Activated CD4-positive, alpha-beta T cell treated with anti-CD3 and anti-CD28 coated beads, Interleukin-2, amount 50 U/mL, for 24 hours (primary cell): ENCODE measurements at places on chromosomes 6 and 20.

- no peak for DNase-seq
Observed at GRCh38 chr6:102197211-102197610, 803.7 kb downstream of the GRIK2 start.

GRCh38 chr20:53557130-53557529 lies 36.5 kb downstream of the ZNF217 start:
- DNase-seq, result no peak

GRCh38 chr20:51400051-51400926 lies 142.2 kb downstream of the NFATC2 start:
- DNase-seq, result peak; percentile 73

GRCh38 chr6:142700032-142700431 lies 244.9 kb downstream of the HIVEP2 start:
- no peak for DNase-seq

DNA sequence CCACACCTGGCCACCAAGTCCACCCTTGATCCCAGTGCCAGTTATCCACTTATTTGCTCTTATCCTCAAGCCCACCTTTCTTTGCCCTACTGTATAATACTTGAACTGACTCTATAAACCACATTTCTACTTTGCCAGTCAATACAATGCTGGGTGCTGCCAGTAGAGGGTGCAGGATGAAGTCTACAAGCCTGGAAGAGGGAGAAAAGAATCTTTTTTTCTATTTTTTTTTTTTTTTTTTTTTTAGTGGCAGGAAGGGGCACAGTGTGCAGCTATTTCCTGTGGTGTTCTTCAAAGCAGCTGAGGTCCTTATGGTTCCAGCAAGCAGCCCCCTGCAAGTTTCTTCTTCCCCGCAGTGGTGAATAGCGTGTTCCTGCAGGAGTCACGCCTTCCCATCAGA lies 22.2 kb upstream of the GABRR1 start:
- no peak for DNase-seq

GRCh38 chr20:14801591-14802325 lies 464.3 kb upstream of the FLRT3 start:
- DNase-seq, result no peak

DNA sequence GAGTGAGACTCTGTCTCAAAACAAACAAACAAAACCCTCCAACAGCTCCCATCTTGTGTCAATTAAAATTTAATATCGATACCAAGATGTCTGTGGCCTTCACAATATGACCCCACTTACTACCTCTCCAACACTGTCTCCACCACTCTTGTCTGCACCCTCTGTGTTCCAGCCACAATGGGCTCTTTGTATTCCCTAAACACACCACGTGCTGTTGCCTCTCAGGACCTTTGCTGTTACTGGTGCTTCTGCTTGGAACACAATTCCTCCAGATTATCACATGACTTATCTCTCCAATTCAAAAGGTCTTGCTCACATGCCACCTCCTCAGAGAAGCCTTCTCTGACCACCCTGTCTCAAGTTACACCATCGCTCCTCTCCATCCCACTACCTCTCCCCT lies 6.0 kb upstream of the HCK start:
- DNase-seq, result no peak

GRCh38 chr6:139752086-139752485 lies 377.6 kb upstream of the CITED2 start:
- DNase-seq, result no peak

- no peak for DNase-seq
Observed at GRCh38 chr20:23647346-23647745, 9.6 kb upstream of the CST3 start.

DNA sequence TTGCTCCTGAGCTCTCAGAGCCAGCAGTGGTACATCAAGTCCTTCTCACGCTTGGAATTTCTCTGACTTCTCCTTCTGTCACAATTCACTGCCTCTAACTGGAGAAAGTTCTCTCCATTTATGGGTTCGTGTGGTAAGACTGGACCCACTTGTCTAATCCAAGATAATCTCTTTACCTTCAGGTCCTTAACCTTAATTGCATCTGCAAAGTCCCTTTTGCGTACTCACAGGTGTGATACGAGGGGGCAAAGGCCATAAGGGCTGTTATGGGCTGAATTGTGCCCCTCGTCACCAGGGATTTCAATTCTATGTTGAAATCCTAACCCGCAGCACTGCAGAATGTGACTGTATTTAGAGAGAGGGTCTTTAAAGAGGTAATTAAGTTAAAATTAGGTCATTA lies 27.5 kb upstream of the TBC1D22B start:
- DNase-seq, result no peak

DNA sequence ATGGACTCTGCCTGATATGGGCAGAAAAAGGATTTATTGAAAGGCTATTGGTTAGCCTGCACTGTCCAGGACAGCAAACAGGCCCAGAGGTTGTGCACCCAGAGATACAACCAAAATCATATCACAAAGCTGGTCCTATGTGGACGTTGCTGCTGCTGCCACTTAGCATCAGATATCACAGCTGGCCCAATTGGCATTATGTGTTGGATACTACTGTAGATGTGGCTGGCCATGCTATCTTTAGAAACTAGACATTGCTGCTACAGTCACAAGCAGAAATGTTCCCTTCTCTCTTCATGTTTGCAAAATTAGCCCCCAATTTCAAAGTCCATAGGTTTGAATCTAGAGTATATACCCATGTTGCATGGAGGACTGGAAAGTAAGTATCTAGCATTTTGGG lies 42.2 kb upstream of the CEP85L start:
- DNase-seq, result no peak

DNA sequence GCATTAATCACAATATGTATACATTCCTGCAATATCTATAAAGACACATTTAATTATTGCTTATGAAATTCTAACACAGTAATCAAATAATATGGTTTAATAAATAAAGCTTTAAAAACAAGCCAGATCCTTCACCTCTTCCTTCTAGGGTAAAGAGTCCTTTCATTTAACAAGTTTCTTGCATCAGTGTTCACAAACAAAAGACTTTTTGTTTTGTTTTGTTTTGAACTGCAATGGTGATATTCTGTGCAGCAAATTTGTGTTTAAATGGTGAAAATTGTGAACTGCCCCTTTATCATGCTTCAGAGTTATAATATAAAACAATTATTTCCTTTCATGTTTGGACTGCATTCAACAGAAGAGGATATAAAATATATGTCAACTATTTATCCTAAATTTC lies 177.3 kb downstream of the EPHA7 start:
- DNase-seq, result no peak

GRCh38 chr20:51094221-51094620 lies 71.3 kb upstream of the KCNG1 start:
- DNase-seq, result no peak

DNA sequence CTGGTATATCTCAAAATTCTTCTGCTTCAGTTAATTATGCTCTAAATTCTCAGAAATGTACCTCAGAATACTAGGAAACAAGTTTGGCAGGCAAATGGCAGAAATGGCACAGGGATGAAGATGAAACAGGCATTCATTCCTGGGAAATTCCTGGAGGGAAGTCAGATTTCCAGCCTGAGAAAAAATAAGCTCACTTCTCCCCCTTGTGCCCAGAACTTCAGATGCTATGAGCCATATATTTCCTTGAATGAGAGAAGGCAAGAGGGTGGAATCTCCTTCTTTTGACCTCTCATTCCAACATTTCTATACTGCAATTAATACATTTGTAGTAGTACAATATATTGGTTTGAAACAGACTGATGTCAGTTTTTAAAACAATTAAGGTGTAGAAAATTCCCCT lies 22.8 kb downstream of the RGS17 start:
- DNase-seq, result no peak

DNA sequence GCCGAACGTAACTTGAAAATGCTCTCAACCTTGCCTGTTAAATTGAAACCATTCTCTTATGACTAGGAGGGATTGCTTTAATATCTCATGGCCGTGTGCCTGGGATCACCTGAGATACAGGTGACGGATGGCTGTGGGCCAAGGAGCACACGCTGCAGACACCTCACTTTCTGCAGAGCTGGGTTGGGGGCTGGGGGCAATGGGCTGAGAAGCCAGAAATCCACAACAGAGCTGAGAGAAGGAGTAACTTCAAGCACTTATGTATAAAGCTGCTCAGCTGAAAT lies 170.9 kb downstream of the DTNBP1 start:
- DNase-seq, result no peak

DNA sequence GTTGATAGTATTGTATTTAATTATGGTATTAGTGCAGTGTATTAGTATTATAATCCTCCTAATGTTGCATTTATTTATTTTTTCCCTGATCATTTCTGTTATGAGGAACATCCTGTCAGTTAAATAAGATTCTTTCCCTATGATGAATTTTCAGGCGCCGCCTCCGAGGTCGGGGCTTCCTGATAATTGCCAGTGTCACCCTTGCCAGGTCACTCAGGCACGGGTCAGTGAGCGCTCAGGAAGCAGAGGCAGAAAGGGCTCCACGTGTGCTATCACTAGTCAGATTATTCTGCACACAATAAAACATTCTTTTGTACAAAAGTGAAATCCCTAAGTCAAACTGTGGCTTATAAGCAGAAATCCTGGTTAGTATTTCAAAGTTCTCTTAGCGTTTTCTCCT lies 64.8 kb downstream of the TSHZ2 start:
- no peak for DNase-seq

DNA sequence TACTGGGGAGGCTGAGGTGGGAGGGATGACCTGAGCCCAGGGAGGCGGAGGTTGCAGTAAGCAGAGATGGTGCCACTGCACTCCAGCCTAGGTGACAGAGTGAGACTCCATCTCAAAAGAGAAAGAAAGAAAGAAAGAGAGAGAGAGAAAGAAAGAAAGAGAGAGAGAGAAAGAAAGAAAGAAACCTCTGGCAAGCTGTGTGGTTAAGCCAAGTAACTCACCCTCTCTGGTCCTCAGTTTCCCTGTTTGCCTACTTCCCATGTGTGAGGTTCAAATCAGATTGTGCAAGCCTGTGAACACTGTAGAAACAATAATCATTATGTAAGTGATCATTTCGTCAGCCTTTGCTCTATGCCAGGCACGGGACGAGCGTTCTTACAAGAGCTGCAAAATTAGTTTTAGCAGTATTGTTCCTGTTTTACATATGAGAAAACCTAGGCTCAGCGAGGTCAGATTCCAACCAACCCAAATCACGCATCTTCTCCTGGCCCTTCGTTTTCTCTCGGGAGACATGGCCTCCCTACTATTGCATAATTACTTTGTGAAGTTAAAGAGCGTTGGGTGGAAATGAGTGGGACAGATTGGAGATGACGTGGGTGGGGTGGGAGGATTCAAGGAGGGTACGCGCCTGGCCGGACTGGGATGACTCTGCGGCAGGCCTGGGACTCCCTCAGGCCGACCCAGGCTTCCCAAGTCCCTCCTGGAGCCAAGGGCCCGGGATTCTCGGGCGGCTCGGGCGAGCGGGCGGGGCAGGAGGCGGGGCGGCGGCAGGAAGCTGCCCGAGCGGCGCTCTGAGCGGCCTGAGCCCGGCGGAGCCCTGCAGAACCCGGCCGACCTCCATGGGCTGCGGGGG lies at the start of gene SNX21:
TSS of gene SNX21 (plus strand) at position 770 of the 853 bp plus-strand sequence. CDS start 121 bp downstream, outside the sequence.
- DNase-seq, result no peak

DNA sequence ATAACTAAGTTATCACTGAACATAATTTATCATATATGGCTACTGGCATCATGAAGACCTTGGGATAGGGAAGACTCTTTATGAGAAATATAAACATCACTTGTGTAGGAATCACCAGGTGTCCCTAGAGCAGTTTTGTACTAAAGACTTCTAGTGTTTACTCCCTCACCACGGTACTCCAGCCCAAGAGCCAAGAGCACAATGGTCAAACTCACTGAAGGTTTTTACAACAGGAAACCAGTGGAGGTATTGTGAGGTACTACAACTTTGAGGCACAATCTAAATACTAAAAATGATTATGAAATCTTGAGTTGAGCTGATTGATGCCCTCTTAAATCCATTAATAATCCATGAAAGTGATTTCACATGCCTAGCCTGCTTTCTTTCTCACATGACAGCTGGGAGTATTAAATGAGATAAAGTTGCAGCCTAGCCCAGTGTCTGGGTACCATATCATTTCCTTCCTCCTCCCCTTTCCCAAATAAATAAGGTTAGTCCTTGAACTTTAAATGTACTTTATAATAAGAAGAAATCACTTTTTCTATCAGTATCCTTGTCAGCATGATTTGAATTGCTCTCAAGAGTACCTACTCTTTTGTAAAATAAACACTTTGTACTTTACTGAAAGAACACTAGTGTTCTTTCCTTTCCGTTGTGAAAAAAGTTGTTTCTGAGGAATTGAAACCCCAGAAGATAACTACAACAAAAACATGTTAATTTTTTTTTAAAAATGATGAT lies 26.5 kb downstream of the GLO1 start:
- no peak for DNase-seq

- DNase-seq, result no peak
Observed at GRCh38 chr20:15584507-15584906, 988.7 kb downstream of the KIF16B start.

- no peak for DNase-seq
Observed at GRCh38 chr6:139547122-139547776, 172.8 kb upstream of the CITED2 start.

DNA sequence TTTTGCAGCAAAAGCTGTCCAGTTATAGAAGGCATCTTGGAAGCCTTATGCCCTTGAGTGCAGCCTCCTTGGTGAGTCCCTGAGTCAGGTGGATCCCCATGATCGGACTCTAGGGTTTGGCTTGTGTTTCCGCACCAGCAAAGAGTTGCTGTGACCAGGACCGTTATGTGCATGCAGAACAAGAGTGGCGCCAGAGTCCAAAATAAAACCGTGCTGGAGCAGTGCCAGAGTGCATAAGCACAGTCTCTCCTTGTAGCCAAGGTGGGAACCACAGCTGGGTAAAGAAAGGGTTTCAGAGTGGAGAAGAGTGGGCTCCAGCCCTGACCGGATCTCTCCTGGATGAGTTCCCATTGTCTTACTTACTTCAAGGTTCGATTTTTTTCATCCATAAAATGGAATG lies 58.6 kb downstream of the FOXA2 start:
- no peak for DNase-seq

GRCh38 chr6:335572-335971 lies 43.3 kb downstream of the DUSP22 start:
- no peak for DNase-seq

DNA sequence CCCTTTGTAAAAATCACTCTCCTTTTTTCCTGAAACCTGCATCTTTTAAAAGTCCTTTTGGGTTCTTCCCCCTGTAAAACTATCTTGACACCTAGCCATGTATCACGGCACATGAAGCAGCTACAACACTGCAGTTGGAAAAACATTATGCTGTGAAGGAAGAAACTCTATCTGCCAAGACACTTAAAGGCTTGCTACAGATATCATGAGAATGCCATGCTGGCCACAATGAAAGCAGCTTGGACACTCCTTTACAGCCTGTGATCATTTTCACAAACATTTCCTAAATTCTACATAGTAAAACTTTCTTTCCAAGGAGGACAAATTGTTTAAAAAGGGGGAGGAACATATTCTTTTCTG lies 31.8 kb downstream of the CNKSR3 start:
- DNase-seq, result no peak

GRCh38 chr20:20143646-20144045 lies 91.3 kb downstream of the CFAP61 start:
- DNase-seq, result no peak

DNA sequence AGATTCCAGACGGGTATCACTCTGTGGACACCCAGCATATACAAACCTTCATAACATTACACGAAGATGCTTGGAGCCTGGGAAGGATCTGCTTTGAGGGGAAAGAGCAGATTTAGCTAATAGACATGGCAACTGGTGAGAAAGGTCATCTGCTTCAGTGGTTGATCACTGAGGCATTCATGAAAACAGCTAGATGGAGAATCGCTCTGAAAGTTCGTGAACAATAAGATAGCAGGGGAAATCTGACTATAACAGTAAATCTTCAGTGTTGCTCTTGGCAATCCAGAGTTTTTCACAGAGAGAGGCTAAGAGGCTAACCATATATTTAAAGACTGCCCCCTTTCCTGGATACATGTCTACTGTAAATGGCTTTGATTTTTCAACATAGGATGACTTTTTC lies 245.3 kb downstream of the FARS2 start:
- DNase-seq, result no peak
